Activated T-helper 1 cell treated with Interleukin-2 at 50 U/mL for 16 hours (primary cell): ENCODE measurements at places on chromosomes 5 and 9.

DNA sequence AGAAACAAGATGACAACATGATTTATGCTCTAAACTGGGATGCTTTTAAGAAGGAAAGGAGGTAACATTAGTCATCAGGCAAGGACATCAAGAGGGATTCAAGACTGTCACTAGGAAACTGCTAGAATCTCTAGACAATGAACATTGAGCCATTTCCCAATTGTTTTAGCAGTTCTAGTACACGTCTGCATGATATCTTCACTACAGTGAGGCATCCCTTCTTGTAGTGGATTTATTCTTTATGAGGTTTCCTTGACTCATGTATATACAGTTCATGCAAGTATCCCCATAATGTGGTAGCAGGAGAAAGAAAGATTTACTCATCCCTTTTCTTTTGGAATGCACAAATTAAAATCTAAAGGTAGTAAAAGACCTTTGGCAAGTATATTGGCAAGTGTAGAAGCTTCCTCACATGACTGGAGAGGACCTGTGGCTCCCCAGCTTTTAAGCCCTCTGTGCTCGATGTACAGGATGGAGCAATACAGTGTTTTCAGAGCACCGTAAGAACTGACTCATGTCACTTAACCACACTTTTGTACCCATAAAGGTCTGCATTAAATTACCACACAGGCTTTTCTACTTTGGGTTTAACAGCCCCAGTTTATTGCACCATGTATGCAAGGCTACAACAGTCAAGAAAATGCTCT is 335.9 kb downstream of the SEMA5A start:
- DNase-seq = no peak

DNA sequence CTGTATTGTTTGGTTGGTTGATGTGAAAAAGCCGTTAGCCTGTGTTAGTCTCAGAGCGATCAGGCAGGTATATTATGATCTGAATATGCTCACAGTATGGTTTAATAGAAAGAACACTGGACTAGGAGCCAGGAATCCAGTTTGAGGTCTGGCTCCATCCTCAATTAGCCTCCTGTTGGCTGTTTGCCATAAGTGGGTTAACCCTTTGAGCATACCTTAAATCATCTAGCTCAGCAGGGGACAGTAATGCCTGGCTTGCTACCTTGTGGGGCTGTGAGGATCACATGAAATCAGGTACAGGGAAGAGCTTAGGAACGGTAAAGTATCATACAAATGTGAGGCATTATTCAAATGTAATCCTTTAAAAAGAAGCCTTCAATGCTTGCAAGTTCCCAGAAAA is 104.7 kb downstream of the CMYA5 start:
- DNase-seq = no peak

GRCh38 chr9:38125889-38126288 is 56.9 kb upstream of the SHB start:
- DNase-seq = no peak

GRCh38 chr9:91431485-91431884 is 7.9 kb upstream of the NFIL3 start:
- no peak for DNase-seq

GRCh38 chr9:12554636-12555035 is 138.5 kb upstream of the TYRP1 start:
- DNase-seq = no peak

- no peak for DNase-seq
These were observed 13.2 kb downstream of the IRX2 start for GRCh38 chr5:2738156-2738699.
